Caudate nucleus (tissue), 63 donors: ENCODE measurements at places on chromosomes 2 and 18.

DNA sequence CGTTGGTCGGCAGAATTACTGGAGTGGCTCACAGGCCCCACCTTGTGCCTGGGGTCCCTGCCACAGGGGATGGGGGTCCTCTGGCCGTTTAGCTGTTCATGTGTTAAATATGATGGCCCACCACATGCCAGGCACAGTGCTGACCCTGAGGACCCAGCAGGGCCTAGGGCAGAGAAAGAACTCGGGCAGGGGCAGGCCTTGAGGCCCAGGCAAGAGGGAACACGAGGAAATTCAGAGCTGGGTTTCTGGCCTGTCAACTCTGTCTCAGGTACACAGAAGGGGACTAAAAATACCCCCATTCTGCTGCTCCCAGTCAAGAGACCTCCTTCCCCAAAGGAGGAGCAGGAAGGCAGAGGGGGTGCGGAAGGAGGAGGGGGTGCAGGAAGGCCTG lies 66.2 kb downstream of the DNMT3A start:
- DNase-seq: no peak

DNA sequence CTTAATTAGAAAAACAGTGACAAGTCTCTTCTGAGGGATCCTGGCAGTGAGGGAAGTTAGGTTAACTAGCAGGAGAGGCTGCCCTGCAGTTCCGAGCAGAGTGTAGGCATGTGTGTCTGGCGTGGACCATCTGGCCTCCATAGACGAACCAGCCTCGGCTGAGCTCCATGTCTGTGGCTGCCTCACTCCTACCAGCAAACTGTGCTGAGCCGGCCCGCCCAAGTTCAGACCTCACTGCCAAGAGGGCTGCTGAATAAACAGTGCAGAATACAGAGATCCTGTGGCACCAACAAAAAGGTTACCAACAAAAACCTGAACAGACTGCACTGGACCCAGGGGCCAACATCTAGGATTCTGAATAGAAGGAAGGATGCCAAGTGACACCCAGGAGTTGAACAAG lies 27.3 kb downstream of the INO80C start:
- no peak for DNase-seq

GRCh38 chr2:240151477-240152031 lies 11.1 kb upstream of the OTOS start:
- no peak for DNase-seq

DNA sequence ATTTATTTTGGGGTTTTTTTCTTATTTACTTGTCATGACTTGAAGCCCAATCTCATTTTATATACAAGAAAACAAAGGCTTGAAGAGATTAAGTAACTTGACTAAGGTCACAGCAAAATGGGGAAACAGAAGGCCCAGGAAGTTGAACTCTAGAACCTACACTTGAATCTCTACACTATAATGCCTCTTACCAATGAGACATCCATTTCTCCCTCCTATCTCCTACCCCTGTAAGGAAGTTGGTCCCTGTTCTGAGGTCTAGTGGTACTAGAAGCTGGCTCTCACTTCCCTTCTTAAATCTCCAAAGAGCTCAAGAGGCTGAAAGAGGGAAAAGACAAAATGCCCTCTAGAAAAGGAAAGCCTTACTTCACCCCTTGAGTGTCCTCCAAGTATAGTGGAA lies 25.5 kb upstream of the IHH start:
- no peak for DNase-seq

- DNase-seq: no peak
Observed at GRCh38 chr18:77067291-77068061, 65.1 kb downstream of the MBP start.

DNA sequence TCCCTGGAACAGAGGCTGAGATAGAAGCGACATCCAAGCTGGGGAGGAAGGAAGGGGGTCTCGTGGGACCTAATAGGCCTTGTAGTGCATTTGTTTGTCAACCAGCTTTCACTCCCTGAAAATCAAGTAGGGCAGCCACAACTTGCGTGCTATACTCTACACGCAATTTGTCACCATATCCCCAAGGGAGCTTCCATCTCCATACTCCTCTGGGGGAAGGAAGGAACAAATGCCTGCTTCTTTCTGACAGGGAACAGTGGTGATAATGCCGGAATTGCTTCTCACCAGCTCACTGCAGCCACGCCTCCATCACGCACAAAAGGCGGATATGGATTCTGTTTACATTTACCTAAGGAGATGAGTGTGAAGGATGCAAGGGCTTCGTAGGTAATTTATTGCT lies 213.4 kb downstream of the TMEM163 start:
- no peak for DNase-seq

- no peak for DNase-seq
Observed at GRCh38 chr18:9416563-9417072, 58.7 kb upstream of the RALBP1 start.

DNA sequence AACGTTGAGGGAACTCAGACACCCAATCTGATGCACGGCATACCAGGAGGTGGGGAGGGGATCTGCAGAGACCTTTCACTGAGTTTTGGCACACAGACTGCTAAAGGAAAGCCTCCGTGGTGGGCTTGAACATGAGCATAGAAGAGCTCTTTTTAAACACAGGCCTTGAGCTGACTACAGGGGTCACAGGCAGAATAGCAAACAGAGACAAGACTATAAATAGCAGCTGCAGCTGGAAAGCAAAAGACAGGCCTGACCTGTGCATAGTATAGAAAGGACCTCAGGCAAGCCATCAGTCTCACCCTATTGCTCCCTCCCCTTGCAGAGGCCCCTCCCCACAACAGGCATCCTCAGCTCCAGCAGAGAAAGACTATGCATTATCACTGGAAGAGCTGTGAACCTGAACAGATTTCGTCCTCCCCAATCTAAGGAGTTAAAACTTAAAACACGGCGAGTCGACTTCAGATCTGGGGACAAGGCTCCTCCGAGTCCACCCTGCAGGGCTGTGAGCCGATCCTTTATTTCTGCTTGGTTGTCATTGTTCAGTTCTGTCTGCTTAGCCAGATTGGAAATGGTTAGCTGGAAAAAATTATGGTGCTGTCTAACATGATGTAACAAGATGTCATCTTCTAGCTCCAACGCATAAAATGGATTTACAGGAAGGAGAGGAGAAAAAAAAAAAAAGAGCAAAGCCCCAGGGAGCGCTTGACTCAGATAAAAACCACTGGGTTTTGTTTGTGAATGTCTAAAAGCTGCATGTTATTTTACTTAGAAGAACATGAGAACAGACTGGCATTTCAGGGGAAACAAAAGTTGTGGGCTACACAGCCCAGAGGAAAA lies 25.2 kb upstream of the LCLAT1 start:
- DNase-seq: no peak

- no peak for DNase-seq
Observed at GRCh38 chr2:148614322-148615049, 30.1 kb upstream of the EPC2 start.

DNA sequence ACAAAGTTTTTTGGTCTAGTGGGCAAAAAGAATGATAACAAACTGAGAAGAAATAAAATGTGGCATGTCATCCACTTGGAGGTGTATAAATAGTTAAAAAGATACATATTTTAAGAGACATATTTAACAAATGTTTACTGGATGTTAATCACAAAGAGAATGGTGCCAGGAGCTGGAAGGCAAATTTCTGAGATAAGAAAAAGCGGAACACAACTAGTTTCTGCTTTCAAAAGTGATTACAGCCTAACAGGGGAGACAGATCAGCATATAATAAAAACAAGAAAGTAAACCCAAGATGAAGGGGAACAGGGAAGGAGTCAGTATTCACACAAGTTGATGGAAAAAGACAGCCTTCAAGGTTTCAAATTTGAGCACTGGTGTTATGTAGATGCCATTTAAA lies 91.3 kb downstream of the OLA1 start:
- DNase-seq: no peak

- no peak for DNase-seq
Observed at GRCh38 chr2:128324897-128325410, 6.3 kb upstream of the HS6ST1 start.

- no peak for DNase-seq
Observed at GRCh38 chr2:145075454-145076062, 555.6 kb upstream of the ZEB2 start.

DNA sequence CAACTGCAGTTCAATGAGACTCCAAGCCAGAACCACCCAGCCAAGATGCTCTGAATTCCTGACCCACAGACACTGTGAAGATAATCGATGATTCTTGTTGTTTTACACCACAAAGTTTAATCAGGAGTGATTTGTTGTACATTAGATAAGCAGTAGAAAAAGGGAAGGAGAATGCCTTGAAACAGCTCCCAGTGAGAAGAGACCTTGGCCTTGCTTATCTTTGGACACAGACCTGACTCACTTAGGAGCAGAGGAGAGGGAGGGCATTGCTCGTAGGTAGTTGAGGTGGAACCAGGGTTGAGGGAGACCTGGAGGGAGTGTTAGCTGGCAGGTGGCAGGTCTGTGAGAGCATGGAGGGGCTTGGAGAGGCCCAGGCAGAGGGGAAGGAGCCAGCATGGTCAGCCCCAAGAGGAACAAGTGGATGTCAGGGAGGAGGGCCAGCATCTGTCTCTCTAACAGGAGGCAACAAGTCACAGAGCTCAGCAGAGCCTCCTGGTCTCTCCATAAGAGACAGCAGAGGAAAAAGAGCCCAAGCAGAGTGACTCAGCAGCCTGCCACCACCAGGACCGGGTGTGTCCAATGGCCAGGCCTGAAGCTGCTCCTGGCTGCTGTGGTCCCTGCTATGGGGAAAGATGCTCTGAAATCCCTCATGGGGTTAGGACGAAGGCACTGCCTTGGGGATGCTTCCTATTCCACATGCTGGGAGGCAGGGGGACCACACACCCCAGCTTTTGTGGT lies 161.6 kb upstream of the CAPN13 start:
- DNase-seq: no peak
